Subcutaneous preadipocyte (primary cell): ENCODE measurements at places on chromosomes 1 and 21. TPM values are rescaled to one million over a fixed set of nuclear protein-coding genes. Genes with fewer than 3 reads are reported as not detected.

The TMEM82 gene
- not detected in 2 replicates for total RNA-seq

The STK40 gene
- 9.2 and 10.4 TPM in 2 replicates for total RNA-seq

The KIF21B gene
- under 0.01 TPM in 2 replicates for total RNA-seq

The OLFML3 gene
- 19.8 and 22.7 TPM in 2 replicates for total RNA-seq

The WDR26 gene
- total RNA-seq = 53.3 and 53.4 TPM in 2 replicates

The CACNA1E gene
- total RNA-seq = not detected in 2 replicates

The GNAT2 gene
- total RNA-seq = not detected in 2 replicates

The GJC2 gene
- 1.8 and 2.7 TPM in 2 replicates for total RNA-seq

The DNALI1 gene
- total RNA-seq = 7.8 and 9.9 TPM in 2 replicates
